Left ventricle myocardium inferior (tissue), 1 donor: ENCODE measurements at places on chromosomes 7 and 10. TPM values are rescaled to one million over a fixed set of nuclear protein-coding genes. Genes with fewer than 3 reads are reported as not detected.

The PDCD11 gene
- total RNA-seq, result 11.2 TPM

The SLC29A4 gene
- 3.7 TPM for total RNA-seq

GRCh38 chr7:27210441-27211083, 10.7 kb upstream of the HOXA13 start:
- DNase-seq, result no peak

DNA sequence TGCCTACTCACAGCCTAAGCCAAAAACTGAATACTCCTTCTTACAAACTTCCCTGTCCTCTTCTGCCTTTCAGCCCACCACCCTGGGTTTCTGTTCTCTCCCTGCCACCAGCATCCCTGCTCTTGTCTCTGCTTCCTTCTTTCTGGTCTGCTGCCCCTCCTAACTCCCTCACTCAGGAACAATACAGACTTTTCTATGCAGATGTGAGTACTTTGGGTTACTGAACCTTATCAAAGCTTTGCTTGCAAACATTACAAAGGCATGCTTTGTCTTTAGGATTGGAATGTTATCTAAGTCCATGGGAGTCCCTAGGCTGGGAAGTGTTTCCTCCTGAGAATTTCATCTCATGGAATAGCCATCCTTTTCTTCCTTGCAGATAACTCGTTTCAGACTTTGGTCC, 28.9 kb downstream of the CNNM1 start:
- DNase-seq, result no peak

GRCh38 chr7:154804449-154804848, 198.5 kb downstream of the PAXIP1 start:
- no peak for DNase-seq

DNA sequence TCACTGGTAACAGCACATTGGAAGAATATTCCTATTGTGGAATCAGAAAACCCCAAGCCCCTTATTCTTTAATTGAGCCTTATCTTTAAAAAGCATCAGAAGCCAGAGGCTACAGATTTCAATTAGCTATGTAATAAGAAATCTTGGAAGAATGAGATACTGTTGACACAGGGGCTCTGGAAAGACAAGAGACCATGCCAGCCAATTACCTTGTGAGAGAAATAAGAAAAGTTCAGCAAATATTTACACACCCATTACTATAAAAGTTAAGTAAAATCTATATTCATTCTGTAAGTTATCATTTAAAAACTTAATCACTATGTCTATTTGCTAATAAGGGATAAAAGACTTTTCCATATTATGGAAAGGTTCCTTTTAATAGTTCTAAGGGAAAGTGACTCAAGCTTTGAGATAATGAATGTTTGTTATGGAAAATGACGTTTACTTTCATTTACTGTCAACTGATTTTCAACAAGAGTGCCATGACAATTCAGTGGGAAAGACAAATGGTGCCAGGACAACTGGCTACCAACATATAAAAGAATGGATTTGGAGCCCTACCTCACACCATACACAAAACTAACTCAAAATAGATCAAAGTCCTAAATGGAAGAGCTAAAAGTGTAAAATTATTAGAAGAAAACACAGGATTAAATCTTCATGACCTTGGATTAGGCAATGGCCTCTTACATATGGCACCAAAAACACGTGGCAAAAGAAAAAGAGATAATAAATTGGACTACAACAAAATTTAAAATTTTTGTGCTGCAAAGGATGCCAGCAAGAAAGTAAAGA, 28.3 kb downstream of the ZFAND2A start:
- no peak for DNase-seq

The PSD gene
- 0.93 TPM for total RNA-seq

The AKR1C3 gene
- total RNA-seq, result 27.1 TPM
